Fibroblast of skin of left quadriceps (primary cell): ENCODE measurements at places on chromosomes 2 and 18.

DNA sequence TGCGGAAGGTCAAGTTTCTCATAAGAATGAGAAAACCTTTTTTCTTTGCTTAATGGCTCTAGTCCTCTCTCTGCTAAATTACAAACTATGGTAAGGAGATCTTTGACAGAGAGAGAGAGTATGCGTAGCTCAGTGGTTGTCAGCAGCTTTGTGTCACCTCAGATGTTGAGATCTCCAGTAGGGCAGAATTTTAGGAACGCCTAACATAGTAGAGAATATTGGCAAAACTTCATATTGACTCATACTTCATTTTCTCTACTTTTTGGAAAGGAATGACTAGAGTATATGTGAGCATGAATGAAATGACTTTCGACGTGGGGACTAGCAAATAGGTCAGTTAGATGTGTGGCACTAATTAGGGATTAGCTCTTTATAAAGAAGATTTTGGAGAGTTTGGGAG, 64.0 kb downstream of the WDR7 start:
- peak; percentile 34 for DNase-seq

- no peak for DNase-seq
Measured at GRCh38 chr2:187266147-187266546, 181.9 kb downstream of the CALCRL start.

- no peak for DNase-seq
Measured at GRCh38 chr2:156349605-156350004, 17.1 kb upstream of the NR4A2 start.

- no peak for DNase-seq
Measured at GRCh38 chr18:76453932-76454331, 41.1 kb downstream of the ZNF516 start.

DNA sequence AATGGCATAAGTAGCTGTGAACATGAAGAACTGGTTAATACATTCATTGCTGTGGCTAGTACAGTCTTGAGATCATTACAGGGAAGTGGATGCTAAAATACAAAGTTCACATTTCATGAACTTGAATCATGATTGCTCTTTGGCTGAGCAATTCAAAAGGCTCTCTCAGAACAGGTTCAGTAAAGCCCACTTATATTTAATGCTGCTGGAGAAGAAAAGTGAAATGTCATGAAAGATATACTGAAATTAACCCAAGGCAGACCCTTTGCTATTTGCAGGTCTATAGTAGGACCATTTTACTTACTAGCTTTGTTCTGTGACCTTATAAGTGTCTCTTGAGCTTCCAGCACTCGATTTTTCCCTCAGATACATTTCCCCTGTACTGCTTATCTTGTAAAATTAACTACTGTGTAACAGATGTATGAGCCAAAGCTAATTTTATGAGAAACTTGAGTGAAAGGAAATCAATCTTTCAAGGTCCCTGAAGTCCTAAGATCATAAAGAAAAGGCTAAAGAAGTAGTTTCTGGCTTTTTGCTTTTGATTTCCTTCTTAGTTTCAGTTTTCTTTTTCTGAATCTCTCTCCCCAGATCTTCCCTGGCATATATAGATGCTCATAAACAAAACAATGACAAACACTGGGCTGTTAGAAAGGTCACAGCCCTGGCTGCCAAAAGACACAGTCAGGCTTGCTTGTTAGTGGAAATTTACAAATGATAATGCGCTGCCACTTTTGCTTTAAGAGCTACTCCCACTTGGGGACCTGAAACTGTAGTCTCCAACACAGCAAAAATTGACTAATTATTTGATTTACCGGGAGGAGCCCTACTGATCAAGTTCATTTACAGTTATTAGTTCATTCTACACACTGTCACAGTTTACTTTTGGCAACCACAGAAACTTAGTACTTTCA, 132.7 kb upstream of the XPO1 start:
- DNase-seq = no peak

DNA sequence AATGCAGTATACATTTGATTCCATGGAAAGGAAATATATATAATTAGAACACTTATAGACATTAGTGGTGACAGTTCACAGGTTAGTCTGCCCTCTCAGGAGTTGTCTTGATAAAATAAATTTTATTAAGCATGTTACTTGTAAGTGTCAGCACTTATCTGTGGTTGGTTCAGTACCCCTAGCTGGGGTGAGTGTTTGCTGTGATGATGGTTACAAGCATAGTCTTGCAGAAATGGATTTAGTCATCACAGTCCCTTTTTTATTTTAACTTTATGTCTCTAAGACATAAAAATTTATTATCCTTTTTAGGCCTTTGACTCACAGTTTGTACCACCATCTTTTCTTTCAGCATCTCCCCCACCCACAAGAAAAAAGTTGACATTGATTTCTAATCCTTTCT, 52.1 kb downstream of the NCK2 start:
- no peak for DNase-seq

- DNase-seq = no peak
Measured at GRCh38 chr18:1050012-1050657, 145.5 kb downstream of the ADCYAP1 start.

- DNase-seq = no peak
Measured at GRCh38 chr2:135179689-135180088, 127.6 kb downstream of the RAB3GAP1 start.

GRCh38 chr18:49441338-49441938, 19.0 kb downstream of the DYM start:
- DNase-seq = no peak

DNA sequence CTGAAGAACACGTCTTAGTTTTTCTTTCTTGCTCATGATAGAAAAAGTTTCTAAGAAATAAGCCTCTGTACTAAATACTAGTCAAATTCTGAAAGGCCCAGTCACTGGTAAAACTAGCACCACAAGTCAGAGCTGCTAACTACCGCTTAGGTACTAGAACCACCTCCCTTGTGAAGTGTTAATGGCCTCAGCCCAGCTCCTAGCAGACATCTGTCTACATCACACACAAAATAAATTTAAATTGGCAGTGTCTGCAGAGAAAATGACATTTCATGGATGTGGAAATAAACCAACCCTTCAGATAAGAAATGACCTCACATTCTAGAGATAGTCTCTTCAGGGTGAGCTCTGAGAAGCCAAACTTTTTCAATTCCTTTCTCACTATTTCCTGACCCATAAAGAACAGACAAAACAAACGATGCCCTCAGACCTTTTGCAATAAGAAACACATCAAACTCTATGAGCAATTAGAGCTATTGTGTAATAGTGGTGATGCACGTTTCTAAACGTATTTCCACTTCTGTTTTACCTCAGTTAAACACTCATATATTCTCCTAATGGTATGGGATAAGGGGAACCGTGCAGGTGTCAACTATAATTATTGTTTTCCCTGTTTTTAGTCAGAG, 70.3 kb upstream of the DSG1 start:
- DNase-seq = no peak

- DNase-seq = peak; percentile 50
Measured at GRCh38 chr2:128736689-128737545, 418.2 kb upstream of the HS6ST1 start.

DNA sequence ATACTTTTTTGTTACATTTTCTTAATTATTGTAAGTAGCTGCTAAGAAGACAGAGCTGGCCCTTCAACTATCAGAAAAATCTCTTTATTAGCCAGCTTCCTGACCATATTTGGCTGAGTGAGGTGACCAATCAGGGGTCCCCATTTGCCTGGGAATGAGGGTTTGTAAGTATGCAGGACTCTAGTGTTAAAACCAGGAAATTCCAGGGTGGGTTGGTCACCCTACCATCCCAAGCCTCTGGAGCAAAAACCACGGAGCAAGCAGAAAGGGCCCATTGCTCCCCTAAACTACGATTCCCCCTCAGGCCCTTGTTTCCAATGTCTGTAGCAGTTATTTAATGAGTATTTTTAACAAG, 165.6 kb upstream of the NCKAP5 start:
- DNase-seq = peak; percentile 89

DNA sequence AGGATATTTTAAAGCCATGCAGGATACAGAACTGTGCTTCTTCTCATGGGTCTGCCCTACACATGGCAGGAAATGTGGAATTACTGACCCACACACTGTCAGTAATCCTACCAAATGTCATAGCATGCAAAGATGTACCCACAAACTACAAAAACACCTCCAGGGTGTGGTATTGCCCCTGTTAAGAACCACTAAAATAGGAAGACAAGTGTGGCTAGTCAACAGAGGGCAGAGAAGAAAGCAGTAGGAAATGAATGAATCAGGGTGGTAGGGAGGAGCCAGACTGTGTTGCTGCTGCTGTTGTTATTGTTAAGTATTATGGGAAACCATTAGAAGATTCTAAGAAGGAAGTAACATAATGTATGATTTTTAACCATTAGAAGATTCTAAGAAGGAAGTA, 556.7 kb upstream of the ACVR2A start:
- DNase-seq = no peak

GRCh38 chr2:47437287-47437686, 34.3 kb downstream of the MSH2 start:
- peak; percentile 32 for DNase-seq

- no peak for DNase-seq
Measured at GRCh38 chr18:6414723-6415417, at the start of gene L3MBTL4. TSS of gene L3MBTL4 (minus strand) at chr18:6414911. CDS start at chr18:6311625, 103,286 bp downstream.
